Activated CD4-positive, alpha-beta T cell treated with anti-CD3 and anti-CD28 coated beads, Interleukin-2, amount 50 U/mL, for 4 hours (primary cell): ENCODE measurements at places on chromosomes 2 and 18.

- no peak for DNase-seq
These were observed 268.7 kb downstream of the LRRTM1 start for GRCh38 chr2:80035749-80036285.

DNA sequence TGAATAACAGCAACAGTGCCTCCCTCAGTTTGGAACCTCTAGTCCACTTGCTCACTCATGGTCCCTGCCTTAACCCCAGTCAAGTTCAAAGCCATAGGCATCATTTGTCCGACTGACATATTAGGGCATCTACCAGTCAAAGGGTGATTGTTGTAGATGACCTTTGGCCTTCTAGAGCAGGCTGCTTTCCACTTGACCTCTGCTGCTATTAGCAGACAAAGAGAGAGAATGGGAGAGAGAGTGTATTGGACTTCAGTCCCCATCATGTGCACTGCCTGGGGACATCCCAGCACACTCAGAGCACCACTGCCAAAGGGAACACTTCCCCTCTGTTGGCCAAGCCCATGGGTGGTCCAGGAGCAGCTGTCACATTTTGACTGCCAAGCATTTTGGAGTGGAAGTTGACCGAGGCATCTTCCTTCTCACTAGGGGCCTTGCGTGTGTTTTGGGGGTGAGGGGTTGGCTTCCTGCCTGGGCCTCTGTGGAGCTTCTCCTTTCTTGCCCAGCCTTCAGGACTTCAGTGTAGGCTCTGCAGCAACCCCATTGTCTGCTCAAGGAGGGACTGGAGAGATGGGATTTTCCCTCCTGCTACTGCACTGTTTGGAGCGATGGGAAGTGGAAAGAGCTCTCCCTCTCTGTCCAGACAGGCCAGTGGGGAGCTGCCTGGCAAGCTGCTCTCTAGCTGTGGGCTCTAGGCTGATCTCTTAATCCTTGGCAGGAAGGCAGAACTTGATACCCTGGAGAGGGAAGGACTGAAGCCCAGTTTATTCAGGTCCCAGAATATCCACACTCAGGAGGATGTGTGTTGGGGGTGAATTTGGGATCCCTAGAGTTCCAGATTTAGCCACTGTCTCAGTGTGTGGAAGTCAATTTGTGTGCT lies 68.1 kb downstream of the TMEM247 start:
- DNase-seq, result no peak

DNA sequence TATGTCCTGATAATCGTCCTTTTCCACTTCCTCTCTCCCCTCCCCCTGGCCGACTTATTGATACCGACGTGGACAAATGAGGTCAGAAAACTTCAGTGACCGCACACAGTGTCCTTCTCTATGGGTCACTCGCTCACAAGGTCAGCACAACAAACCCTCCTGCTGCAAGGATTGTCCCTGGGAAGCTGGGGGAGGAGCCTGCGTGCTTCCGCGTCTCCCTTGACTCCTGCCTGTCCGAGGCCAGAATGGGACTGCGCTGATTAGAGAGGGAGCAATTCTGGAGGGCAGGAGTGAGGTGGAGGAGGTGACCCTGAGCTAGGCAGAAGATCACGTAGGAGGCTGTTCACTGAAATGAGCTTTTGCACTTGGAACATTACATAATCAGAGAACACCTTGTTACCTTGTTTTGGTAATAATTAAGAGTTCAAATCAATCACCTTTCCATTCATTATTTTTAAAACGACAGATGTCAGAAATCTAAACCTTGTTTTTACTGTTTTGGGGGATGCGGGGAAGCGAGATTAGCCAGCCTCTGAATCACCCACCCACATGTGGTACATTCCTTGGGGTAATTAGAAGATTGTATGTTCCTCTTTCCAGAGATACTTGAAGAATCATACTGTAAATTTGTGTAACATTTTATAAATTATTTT lies 70.6 kb downstream of the CTAGE1 start:
- DNase-seq, result no peak

DNA sequence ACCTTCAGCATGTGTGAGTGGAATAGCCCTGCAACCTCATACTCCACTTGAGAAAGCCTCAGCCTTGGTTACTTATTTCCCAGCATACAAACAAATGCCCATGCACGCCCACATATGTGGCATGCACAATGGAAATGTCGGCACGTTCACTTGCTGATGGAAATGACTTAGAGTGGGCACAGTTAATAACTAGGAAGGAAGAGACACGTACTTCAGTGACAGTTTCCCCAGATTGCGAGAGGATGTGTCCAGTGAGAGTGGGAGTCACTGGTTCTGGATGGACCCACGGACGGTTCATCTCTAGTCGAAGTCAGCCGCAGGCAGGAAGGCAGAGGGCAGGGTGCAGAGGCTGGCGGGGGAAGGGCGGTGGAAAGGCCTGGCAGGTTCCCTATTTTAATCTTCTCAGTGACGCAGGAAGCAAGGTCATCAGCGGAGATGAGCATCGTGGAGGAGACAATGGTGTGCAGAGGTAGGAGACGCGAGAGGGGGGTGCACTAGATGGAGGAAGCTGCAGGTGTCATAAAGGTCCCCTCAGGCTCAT lies 350.7 kb upstream of the MYT1L start:
- no peak for DNase-seq

GRCh38 chr2:69966496-69966895 lies 5.1 kb upstream of the ASPRV1 start:
- DNase-seq, result no peak

DNA sequence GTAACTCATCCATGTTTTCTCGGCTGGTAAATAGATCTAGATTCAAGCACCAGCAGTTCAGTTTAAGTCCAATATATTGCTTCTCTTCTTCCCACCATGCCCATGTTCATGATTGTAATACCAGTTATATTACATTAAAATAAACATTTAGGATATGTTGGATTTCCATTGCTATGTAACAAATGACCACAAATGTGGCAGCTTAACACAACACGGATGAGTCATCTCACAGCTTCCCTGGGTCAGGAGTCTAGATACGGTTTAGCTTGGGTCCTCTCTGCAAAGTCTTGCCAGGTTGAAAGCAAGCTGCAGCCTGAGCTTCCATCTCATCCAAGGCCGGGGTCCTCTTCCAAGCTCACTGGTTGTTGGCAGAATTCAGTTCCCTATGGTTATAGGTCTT lies 39.4 kb upstream of the SMAD2 start:
- DNase-seq, result no peak

DNA sequence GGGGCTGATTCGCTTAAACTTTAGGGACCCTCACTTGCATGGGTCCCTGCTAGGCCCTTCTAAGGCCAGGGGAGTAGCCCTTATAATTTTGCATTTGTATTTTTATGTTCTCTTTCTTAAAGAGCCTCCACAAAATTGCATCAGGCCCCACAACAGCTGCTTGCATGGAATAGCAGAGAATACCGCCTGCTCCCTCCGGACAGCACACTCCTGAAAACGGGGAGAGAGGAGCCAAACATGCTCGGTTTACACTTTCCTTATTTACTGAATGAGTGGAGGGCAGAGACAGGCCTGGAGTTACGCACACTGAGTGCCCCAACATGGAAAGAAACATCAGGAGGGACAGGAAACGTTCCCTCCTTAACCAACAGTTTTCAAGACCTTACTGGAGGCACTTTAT lies 132.2 kb downstream of the ANTXR1 start:
- no peak for DNase-seq

- no peak for DNase-seq
These were observed 211.0 kb upstream of the ZC3H15 start for GRCh38 chr2:186274936-186275575.

DNA sequence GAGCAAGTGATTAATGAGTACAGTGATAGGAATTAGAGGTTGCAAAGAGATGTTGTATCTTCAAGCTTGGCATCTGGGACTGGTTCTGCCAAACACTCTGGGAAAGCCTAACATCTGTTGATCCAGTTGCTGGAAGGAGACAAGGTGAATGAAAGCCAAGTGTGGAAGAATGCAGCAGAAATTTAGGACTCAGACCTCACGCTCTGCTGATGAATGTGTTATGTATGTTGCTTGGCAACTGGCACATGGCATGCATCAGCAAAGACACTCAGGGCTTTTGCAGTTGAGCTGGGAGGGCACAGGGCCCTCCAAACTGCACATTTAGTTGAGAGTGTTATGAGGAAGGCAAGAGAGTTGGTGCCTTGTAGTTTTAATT lies 105.5 kb downstream of the COLEC12 start:
- DNase-seq, result no peak

- DNase-seq, result no peak
These were observed 111.9 kb downstream of the HAUS1 start for GRCh38 chr18:46215902-46216723.

- no peak for DNase-seq
These were observed 154.0 kb downstream of the CALCRL start for GRCh38 chr2:187294043-187294442.

GRCh38 chr2:192749611-192750200 lies 555.0 kb upstream of the TMEFF2 start:
- no peak for DNase-seq

DNA sequence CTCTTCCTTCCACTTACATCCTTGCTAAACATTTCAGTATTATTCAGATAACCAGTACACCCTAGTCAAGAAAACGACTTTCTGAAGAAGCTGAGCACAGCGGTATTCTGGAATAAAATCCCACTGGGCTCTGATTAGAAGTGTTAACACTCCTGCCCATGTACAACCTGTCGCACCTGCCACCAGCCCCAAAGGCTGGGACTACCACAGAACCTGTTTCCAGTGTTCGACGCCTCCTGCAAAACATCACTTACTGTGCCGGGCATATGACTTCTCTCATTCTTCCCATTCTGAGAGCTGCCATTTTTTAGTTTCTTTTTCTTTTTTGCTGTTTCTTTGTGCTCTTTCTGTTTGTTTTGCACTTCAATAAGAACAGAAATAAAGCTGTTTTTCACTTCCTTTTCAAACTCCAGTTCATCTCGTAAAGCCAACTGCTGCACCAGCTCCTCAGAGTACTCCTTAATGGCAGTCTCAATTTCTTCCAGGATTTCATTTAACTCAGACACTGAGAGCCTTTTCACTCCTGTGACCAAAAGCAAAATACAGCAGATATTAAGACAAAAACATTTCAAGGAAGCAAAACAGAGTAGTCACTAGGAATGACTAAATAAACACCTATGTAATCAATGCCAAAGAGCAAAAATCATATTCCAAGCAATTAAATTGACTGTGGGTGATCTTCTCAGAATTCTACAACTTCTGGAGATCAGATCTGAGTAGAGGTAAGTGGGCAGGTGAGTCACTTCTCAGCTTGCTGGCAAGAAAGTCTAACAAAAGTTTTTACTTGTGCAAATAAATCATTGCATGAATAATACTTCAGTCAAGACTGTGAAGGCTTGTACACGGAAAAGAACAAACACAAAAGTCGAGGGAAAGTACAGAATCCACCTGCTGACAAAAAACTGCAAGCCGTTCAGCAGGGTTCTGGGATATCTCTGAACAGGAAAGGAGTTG lies 19.3 kb downstream of the FEZ2 start:
- no peak for DNase-seq

- no peak for DNase-seq
These were observed 22.9 kb downstream of the DSG4 start for GRCh38 chr18:31399306-31400032.

DNA sequence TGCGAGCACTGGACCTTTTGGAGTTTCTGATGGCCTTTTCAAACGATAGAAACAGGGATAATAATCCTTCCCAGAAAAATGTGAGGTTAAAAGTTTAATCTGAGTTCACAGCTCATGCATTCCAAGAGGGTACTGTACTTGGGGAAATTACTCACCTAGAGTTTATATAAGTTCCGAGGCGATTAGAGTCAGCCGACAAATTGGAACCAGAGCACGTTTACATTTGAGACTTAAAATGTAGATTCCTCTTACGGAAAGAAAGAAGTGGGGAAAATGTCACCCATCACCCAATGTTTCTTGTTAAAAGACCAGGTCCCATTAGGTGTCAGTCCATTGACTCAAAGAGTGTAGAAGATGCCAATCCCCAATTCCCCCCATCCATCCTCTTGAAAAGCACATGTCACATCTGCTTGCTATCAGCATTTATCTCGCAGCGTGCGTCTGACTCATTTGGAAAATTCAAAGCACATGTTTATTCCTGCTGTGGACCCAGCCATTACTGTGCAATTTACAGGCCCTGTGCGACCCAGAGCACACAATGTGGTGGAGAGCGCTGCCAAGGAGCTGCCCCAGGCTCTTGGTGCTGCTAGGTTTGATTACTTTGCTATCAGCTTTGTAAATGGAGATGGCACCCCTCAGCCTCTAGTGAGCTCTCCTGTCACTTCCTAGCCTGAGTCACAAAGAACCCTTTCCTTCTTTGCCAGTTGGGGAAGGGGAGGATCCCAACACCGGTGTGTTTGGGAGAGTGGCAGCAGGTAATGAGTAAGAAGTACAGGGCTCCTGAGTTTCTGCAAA lies 104.8 kb downstream of the COLEC12 start:
- DNase-seq, result no peak

DNA sequence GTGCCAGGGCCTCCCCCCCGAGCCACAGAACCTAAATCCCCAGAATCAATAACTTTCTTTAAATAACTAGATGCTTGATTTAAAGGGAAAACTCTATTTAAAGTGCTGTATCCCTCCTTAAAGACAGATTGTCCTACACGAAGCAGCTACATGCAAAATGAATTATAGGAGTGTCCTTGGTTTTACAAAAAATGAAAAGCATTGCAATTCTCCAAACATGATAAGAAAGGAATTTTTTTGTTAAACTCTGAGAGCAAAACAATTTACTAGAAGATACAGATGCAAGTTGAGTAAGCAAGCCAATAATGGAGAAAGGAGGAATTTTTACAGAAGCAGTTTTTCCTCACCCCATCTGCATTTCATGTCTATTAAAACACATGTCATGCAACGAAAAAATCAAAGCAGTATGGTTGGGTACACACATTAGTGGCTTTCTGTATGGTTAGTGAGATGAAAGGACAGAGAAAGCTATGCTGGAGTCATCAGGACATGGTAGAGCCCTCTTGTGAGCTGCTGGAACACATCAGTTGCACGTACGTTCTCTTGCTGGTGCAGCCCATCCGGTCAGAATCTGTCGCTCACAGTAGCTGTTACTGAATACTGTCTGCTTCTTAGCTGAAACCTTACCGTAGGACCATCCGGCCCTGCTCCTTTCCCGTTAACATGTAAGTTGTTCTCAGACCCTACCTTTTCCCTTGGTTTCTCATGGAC lies 25.9 kb upstream of the STEAP3 start:
- DNase-seq, result no peak

GRCh38 chr18:35511833-35512232 lies 14.1 kb upstream of the INO80C start:
- DNase-seq, result no peak

- DNase-seq, result no peak
These were observed 41.2 kb downstream of the RPL37A start for GRCh38 chr2:216539791-216540241.

GRCh38 chr18:433960-434359 lies 66.5 kb downstream of the COLEC12 start:
- no peak for DNase-seq
